B cell (primary cell): ENCODE measurements at places on chromosomes 5 and 9. TPM values are rescaled to one million over a fixed set of nuclear protein-coding genes. Genes with fewer than 3 reads are reported as not detected.

DNA sequence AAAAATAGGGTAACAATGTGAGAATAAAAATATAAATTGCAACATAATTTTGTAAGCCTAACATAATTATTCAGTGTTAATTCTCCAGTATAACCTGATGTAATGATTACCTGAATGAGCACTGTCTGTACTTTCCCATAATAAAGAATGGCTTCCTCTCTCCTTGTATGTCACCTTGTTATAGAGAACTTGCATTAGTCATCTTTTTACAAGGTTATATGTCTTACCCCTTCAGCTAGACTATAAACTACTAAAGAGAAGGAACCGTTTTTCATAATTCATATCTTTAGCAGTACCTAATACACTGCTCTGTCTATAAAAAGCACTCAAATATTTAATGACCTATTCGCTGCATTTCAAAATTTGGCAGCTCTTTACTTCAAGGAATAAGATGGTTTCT, 19.8 kb downstream of the STRBP start:
- peaks cover 20% of the 10 kb centered on the region for H3K4me1 ChIP-seq
- H3K27me3 ChIP-seq = no peaks in the 10 kb centered on the region
- H3K27ac ChIP-seq = no peak overlapping the region
- no peak for DNase-seq
- H3K36me3 ChIP-seq = no peaks in the 10 kb centered on the region
- no peak overlapping the region for H3K4me3 ChIP-seq

ADGRV1 gene
- 0.10 TPM in 1 of 2 replicates, not detected in the other for total RNA-seq

C9orf153 gene
- total RNA-seq = 0.67 and 0.70 TPM in 2 replicates

DNA sequence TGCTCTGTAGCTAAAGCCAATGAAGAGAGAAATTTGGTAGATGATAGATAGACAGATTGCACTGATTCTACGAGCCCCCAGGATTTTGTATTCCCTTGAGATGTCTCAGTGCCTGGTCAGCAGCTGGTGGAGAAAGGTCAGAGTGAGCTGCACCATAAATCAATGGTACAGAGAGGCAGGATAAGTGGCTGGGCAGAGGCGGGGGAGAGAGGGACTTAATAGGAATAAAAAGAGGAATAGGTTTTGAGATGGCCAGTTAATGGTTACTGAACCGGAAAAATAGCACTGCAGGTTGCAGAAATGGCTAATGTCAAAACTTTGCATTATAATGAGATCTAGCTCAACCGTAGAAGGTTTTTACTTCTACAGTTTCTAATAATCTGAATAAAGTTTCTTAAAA, 47.9 kb upstream of the SLC12A2 start:
- no peaks in the 10 kb centered on the region for H3K27me3 ChIP-seq
- H3K4me3 ChIP-seq = no peak overlapping the region
- H3K27ac ChIP-seq = no peak overlapping the region
- H3K36me3 ChIP-seq = no peaks in the 10 kb centered on the region
- H3K4me1 ChIP-seq = peaks cover 4% of the 10 kb centered on the region

GRCh38 chr5:37662362-37662761, 177.5 kb downstream of the GDNF start:
- H3K27ac ChIP-seq = no peak overlapping the region
- no peaks in the 10 kb centered on the region for H3K27me3 ChIP-seq
- no peak overlapping the region for H3K4me3 ChIP-seq
- H3K4me1 ChIP-seq = no peaks in the 10 kb centered on the region
- H3K36me3 ChIP-seq = no peaks in the 10 kb centered on the region

DNA sequence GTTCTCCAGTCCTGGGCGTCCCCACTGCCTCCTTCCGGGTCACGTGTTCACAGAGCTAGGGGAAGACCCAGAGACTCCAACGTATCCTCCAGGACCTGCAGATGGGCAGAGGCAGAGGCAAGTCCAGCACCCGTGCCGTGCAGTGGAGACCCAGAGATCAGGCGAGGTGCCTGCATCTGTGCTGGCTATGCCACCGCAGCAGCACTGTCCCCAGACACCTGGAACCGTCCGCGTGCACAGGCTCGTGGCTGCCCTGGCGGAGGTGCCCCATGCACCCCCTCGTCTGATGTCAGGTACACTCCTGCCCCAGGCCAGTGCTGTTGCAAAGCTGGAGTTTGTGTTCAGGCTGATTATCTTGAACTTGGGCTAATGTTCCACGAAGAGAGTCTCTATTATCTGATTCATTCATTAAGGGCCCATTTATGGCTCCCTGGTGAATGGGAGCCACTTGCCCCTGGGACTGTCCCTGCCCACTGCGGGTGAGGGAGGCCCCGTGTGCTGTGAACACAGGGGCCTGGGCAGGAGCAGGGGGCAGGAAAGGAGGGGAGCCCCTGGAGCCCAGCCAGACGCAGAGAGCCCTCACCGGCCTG, 13.7 kb downstream of the IRX4 start:
- H3K4me1 ChIP-seq = peaks cover under 1% of the 10 kb centered on the region
- no peak for DNase-seq
- no peak overlapping the region for H3K4me3 ChIP-seq
- no peaks in the 10 kb centered on the region for H3K27me3 ChIP-seq
- no peaks in the 10 kb centered on the region for H3K36me3 ChIP-seq

- H3K27ac ChIP-seq = no peak overlapping the region
- no peaks in the 10 kb centered on the region for H3K36me3 ChIP-seq
- no peaks in the 10 kb centered on the region for H3K4me1 ChIP-seq
- H3K4me3 ChIP-seq = no peak overlapping the region
- no peaks in the 10 kb centered on the region for H3K27me3 ChIP-seq
- DNase-seq = no peak
These were observed 10.3 kb upstream of the IL3 start for GRCh38 chr5:132050136-132050535.

CDC25C gene
- total RNA-seq = not detected in 2 replicates

DNA sequence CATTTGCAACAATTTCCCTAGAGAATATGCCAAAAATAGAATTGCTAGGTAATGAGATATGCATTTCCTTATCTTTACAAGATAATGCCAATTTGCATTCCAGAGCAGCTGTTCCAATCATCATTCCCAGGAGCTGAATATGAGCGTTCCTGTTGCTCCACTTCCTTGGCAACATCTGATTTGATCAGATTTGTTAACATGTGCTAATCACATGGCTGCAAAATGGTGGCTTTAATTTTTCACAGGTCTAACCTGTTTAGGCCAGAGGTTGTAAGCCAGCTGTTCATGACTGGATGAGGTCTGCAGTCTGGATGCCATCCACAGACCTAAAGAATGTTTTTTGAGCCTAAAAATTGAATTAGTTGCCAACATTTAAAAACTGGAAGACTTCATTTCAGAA, 220.7 kb upstream of the IL12B start:
- no peak overlapping the region for H3K27ac ChIP-seq
- no peaks in the 10 kb centered on the region for H3K36me3 ChIP-seq
- H3K4me1 ChIP-seq = no peaks in the 10 kb centered on the region
- no peaks in the 10 kb centered on the region for H3K27me3 ChIP-seq

GRCh38 chr5:139088024-139088423, 110.1 kb downstream of the SIL1 start:
- no peaks in the 10 kb centered on the region for H3K27me3 ChIP-seq
- no peak for DNase-seq
- H3K36me3 ChIP-seq = no peaks in the 10 kb centered on the region
- no peak overlapping the region for H3K4me3 ChIP-seq
- no peak overlapping the region for H3K27ac ChIP-seq
- peaks cover 6% of the 10 kb centered on the region for H3K4me1 ChIP-seq
